ENCODE measurements at places on chromosomes 1 and 21.

DNA sequence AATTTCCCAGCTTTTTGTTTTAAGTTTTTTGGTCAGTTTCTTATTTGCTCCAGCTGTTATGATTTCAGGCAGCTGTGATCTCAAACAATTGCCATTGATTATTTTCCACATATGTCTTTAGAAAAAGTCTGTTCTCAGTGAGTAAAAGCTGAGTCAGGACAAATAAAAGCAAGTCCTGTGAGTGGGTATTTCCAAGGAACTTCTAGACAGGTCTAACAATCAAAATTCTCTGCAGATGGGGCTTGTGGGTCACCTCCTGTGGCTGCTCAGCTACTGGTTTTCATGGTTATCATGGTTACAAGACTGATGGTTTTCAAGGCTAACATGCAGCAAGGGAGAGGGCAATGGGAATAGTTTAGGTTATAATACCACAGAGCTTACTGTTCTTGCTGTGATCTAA is 585.7 kb downstream of the LMO4 start:
- DNase-seq, result no peak

GRCh38 chr1:180800945-180801344 is 111.8 kb upstream of the KIAA1614 start:
- no peak for DNase-seq

- DNase-seq, result no peak
These were observed 40.7 kb downstream of the WDR3 start for GRCh38 chr1:117970252-117970651.

GRCh38 chr21:46441331-46441730 is 17.4 kb upstream of the DIP2A start:
- DNase-seq, result no peak

DNA sequence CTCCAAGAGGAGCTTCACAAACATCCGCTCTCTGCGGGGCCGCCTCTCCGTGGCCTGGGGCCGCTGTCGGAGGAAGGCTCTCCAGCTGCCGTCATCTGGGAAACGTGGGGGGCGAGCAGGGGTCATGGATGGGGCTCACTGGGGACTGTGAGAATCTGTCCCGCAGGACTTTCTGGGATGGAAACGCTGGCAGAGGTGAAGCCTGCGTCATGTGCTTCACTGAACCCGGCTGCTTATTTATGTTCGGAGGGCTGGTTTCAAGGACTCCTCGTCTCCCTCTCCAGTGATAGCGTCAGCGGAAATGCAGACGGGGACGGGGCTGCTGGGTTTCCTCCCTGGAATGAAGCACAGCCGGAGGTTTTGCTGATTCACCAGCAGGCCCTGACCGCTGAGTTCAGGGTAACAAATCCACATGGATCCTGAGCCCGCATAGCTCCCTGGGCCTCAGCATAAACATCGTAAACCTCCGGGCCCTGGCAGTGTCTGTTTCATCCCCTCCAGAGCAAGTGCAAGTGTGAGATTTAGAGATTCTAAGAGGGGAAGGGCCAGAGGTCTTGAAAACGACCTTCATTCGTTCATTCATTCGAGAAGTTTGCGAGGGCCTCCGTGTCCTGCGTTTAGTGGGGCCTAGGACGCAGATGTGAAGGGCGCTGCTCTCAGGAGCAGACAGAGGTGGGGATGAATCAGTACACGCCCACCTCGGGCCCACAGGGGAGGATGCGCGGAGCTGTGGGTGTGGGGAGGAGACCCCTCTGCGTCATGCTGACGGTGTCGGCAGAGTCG is 7.0 kb upstream of the POFUT2 start:
- DNase-seq, result no peak

- DNase-seq, result no peak
These were observed 1.2 kb downstream of the CCNL2 start for GRCh38 chr1:1397839-1398523.

GRCh38 chr1:222588135-222588534 is 1.6 kb downstream of the TAF1A start:
- DNase-seq, result no peak

DNA sequence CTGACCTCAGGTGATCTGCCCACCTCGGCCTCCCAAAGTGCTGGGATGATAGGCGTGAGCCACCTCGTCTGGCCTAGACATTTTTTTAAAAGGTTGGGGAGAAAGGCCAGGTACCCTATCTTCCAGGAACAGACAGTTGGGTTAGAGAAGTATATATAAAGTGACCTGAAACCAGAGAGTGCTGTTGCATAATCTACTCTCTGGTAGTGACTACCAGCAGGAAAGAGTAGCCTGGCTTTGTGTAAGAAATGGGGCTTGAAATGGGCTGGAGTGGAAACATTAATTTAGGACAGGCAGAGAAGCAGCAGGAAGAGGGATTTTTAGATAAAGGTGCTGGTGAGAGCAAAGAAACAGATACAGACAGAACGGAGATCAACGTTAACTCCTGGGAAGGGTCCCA is 125.8 kb upstream of the HOOK1 start:
- no peak for DNase-seq

GRCh38 chr1:110616587-110616986 is 10.4 kb upstream of the KCNA2 start:
- DNase-seq, result no peak

DNA sequence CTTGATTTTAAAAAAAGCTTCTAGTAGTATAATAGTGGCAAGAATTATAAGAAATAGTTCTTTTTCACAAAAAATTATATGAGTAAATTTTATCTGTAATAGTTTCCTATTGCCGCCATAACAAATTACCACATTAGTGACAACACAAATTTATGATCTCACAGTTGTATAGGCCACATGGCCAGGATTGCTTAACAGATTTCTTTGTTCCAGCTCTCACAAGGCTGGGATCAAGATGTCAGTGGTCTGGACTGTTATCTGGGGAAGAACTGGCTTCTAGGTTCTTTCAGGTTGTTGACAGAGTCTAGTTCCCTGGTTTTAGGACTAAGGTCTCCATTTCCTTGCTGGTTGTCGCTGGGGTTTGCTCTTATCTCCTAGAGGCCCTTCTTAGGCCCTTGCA is 236.4 kb downstream of the USP25 start:
- no peak for DNase-seq

All from NCI-H2227 treated with DMSO at 0.1 percent for 48 hours (cell line).